ENCODE measurements at places on chromosomes 16 and 17.

DNA sequence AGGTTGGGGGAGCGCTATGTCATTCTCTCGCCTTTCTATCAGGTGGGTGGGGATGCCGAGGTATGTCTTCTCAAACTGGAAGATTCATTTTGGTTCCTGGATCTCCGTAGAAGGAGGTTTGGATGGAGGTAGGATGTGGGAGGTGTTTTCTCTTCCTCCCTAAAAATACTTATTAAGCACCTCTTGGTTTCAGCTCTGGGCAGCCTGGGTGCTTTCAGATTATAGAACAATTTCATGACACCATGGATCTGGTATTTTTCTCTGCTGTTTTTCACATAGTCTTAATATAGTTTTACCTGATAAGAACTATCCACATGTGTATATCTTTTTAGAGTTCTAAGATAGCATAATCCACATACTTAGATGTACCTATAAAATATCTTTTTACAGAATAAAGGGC lies 92.9 kb downstream of the YPEL2 start:
- H3K4me3 ChIP-seq, result no peak overlapping the region
- H3K27me3 ChIP-seq, result no peaks in the 10 kb centered on the region
- no peak for DNase-seq

GRCh38 chr17:37605813-37606505 lies 3.3 kb downstream of the SYNRG start:
- peaks cover 24% of the 10 kb centered on the region for H3K4me1 ChIP-seq
- H3K27ac ChIP-seq, result peak overlapping the region; percentile 86
- H3K27me3 ChIP-seq, result no peaks in the 10 kb centered on the region

DNA sequence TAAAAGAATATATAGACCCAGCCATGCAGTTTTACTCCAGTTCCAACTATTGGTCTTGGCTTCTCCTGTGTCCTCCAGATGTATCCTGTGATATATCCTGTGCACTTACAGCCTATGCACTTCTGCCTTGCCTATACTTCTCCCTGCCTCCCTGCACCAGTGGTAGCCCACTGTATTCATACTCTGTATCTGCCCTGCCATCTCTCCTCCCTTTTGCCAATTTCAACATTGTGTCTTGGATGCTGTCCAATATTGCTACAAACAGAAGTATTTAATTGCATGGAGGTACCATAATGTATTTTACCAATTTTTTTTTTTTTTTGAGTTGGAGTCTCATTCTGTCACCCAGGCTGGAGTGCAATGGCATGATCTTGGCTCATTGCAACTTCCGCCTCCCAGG lies 242.7 kb downstream of the HAPSTR1 start:
- H3K27me3 ChIP-seq, result no peaks in the 10 kb centered on the region
- H3K27ac ChIP-seq, result no peak overlapping the region
- H3K4me3 ChIP-seq, result no peak overlapping the region
- no peaks in the 10 kb centered on the region for H3K36me3 ChIP-seq

DNA sequence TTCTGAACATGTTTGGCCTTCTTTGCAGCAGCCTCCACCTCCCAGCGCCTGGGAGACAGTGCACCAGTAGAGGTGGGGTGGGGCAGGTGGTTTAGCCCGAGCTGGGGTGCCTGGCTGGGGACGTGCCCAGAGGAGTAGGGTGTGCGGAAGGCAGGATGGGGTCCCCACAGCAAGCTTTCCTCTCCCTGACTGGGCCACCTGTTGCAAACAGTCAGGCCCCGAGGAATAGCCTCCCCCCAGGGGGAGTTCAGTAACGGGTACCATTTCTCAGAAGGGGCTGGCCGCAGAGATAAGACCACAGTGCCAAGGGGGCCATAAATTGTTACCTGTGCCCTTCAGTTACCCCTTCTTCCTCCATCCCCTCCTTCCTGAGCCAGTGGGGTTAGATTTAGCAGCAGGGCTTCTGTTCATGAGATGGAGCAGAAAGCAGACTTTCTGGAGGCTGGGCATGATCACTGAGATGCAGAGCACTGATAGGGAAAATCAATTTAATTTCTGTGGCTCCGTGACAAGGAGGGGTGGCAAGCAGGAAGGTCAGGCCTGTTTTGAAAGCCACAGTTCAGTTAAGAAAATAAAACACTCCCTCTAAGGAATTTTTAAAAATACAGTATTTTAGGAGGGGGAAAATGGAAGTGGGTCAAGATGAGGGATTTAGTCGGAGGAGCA lies 181.9 kb downstream of the MSI2 start:
- peaks cover 50% of the 10 kb centered on the region for H3K4me1 ChIP-seq
- H3K4me3 ChIP-seq, result no peak overlapping the region
- DNase-seq, result no peak
- H3K36me3 ChIP-seq, result no peaks in the 10 kb centered on the region
- no peak overlapping the region for H3K27ac ChIP-seq

- H3K27ac ChIP-seq, result no peak overlapping the region
- no peaks in the 10 kb centered on the region for H3K27me3 ChIP-seq
- no peak overlapping the region for H3K4me3 ChIP-seq
- no peaks in the 10 kb centered on the region for H3K36me3 ChIP-seq
- DNase-seq, result no peak
Measured at GRCh38 chr16:68466174-68466573, 17.9 kb upstream of the SMPD3 start.

- no peak for DNase-seq
- H3K4me3 ChIP-seq, result no peak overlapping the region
- no peaks in the 10 kb centered on the region for H3K27me3 ChIP-seq
- H3K36me3 ChIP-seq, result peaks cover 34% of the 10 kb centered on the region
- H3K27ac ChIP-seq, result no peak overlapping the region
- no peaks in the 10 kb centered on the region for H3K4me1 ChIP-seq
Measured at GRCh38 chr16:27764869-27765675, 215.1 kb downstream of the KATNIP start.

GRCh38 chr17:39903158-39903884 lies 15.1 kb downstream of the GSDMB start:
- H3K36me3 ChIP-seq, result peaks cover 4% of the 10 kb centered on the region
- H3K27ac ChIP-seq, result no peak overlapping the region
- H3K27me3 ChIP-seq, result no peaks in the 10 kb centered on the region
- H3K4me3 ChIP-seq, result no peak overlapping the region
- H3K4me1 ChIP-seq, result peaks cover 3% of the 10 kb centered on the region

DNA sequence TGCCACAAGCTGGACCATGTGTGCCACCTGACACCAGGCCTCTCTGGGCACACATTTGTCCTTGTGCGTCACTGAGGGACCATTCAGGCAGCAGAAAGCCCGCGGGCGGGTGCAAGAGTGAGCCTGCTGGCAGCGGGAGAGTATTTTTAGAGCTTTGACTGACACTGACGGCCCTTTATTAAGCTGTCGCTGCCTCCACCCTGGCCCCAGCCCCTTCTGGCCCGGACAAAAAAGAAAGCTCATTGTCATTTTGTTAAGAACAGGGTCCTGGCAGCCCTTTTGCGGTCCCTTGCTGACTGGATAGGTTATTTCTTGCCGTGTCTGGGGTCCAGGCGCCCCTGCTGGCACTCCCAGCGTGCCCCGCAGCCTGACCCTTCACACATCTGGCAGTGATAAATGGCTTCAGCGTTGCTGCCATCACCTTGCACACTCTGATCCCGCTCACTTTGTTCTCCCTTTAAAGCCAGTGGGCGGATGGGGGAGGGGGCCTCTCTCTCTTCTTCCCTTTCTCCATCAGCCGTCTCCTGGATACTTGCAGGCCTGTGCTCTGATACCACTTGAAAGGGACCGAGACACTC lies 78.4 kb upstream of the NKD1 start:
- no peaks in the 10 kb centered on the region for H3K36me3 ChIP-seq
- H3K4me3 ChIP-seq, result no peak overlapping the region
- DNase-seq, result no peak
- H3K27me3 ChIP-seq, result peaks cover 17% of the 10 kb centered on the region
- no peaks in the 10 kb centered on the region for H3K4me1 ChIP-seq

GRCh38 chr17:81902653-81903414 lies 796 bp downstream of the NPB start:
- peaks cover 15% of the 10 kb centered on the region for H3K4me1 ChIP-seq
- no peak overlapping the region for H3K4me3 ChIP-seq
- DNase-seq, result no peak
- H3K27me3 ChIP-seq, result peaks cover 20% of the 10 kb centered on the region
- no peak overlapping the region for H3K27ac ChIP-seq

DNA sequence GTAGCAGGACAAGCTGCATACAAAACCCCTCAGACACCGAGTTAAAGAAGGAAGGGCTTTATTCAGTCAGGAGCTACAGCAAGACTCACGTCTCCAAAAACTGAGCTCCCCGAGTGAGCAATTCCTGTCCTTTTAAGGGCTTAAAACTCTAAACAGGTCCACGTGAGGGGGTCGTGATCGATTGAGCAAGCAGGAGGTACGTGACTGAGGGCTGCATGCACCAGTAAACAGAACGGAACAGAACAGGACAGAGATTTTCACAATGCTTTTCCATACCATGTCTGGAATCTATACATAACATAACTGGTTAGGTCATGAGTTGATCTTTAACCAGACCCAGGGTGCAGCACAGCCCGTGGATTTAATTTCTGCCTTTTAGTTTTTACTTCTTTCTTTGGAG lies 25.2 kb downstream of the ITGAM start:
- H3K36me3 ChIP-seq, result peaks cover 2% of the 10 kb centered on the region
- no peaks in the 10 kb centered on the region for H3K27me3 ChIP-seq
- no peak overlapping the region for H3K4me3 ChIP-seq
- no peaks in the 10 kb centered on the region for H3K4me1 ChIP-seq
- DNase-seq, result no peak

All from B cell (primary cell).